ENCODE measurements at places on chromosomes 4 and X. TPM values are rescaled to one million over a fixed set of nuclear protein-coding genes. Genes with fewer than 3 reads are reported as not detected.

NEUROG2 gene
- not detected for total RNA-seq

TAPT1 gene
- total RNA-seq: 10.7 TPM

S100P gene
- not detected for total RNA-seq

CNGA1 gene
- total RNA-seq: not detected

- H3K4me1 ChIP-seq: no peaks in the 10 kb centered on the region
- DNase-seq: no peak
- no peak overlapping the region for H3K27ac ChIP-seq
- no peak overlapping the region for H3K4me3 ChIP-seq
- H3K36me3 ChIP-seq: no peaks in the 10 kb centered on the region
Observed at GRCh38 chr4:19375136-19375804, 876.4 kb upstream of the SLIT2 start.

GRCh38 chr4:513327-513726, 14.3 kb downstream of the PIGG start:
- H3K27me3 ChIP-seq: no peaks in the 10 kb centered on the region
- H3K27ac ChIP-seq: no peak overlapping the region

- H3K4me1 ChIP-seq: no peaks in the 10 kb centered on the region
- DNase-seq: no peak
- H3K27me3 ChIP-seq: no peaks in the 10 kb centered on the region
- no peak overlapping the region for H3K27ac ChIP-seq
- no peak overlapping the region for H3K4me3 ChIP-seq
- no peaks in the 10 kb centered on the region for H3K36me3 ChIP-seq
Observed at GRCh38 chrX:70527610-70528345, 83.1 kb downstream of the DLG3 start.

DNA sequence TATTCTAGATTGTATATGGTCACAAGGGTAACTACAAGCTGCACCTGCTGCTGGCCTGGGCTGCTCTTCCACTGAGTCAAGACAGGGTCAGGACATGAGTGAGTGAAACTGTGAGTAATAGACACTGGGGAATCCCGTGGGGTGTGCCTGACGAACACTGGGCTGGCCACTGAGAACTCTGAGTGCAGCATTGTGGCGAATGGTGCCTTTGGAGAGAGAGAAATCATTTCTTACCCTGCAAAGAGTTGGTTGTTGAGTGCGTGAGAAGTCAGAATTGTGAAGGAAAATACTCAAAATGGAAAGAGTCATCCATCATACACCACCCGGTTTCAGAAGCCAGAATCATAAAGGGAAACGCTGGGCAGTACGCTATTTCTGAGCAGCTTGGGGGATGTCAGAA, 43.1 kb upstream of the LSM6 start:
- no peaks in the 10 kb centered on the region for H3K4me1 ChIP-seq
- no peaks in the 10 kb centered on the region for H3K36me3 ChIP-seq
- no peaks in the 10 kb centered on the region for H3K27me3 ChIP-seq
- no peak overlapping the region for H3K27ac ChIP-seq
